ENCODE measurements at places on chromosomes 2 and 18. TPM values are rescaled to one million over a fixed set of nuclear protein-coding genes. Genes with fewer than 3 reads are reported as not detected.

The PSMD14 gene
- total RNA-seq: 64.3 TPM

The ST8SIA3 gene
- not detected for total RNA-seq

The RBM45 gene
- 15.2 TPM for total RNA-seq

The UGT1A4 gene
- not detected for total RNA-seq

The KCNF1 gene
- not detected for total RNA-seq
